ENCODE measurements at places on chromosomes 3 and 15. TPM values are rescaled to one million over a fixed set of nuclear protein-coding genes. Genes with fewer than 3 reads are reported as not detected.

The UBXN7 gene
- 10.2 TPM for total RNA-seq

The LOXL1 gene
- 313 TPM for total RNA-seq

The ST8SIA2 gene
- total RNA-seq, result 0.09 TPM

The LRRC31 gene
- not detected for total RNA-seq

The ARL6 gene
- total RNA-seq, result 5.1 TPM

The TIGIT gene
- total RNA-seq, result not detected

All from pericardium fibroblast (primary cell).